ENCODE measurements at places on chromosomes 1 and 21.

- DNase-seq: peak; percentile 59
Observed at GRCh38 chr1:16009030-16009460, 5.0 kb downstream of the SRARP start.

DNA sequence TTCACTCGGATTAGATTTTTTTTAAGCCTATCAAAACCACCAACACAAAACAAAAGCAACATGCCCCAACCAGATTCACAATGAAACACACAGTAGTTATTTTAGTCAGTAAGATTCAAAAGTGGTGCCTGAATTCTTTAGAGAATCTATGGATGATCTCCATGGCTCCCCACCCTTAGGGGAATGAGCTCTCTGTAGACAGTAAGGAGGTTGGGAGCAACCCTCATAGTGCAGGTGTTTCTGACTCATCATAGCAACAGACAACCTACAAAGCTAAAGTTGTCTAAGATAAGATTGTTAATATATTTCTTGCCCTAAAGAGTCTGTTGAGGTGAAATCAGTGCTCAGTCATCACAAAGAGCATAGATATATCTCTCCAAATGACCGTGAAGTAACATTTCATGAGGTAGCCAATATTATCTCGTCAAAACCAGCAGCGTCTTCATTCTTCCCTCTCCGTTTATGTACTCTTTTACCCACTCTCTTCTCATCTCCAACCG lies 78.3 kb downstream of the ADAMTS1 start:
- DNase-seq: no peak

- no peak for DNase-seq
Observed at GRCh38 chr1:162910161-162910560, 49.2 kb upstream of the CCDC190 start.

GRCh38 chr1:150836129-150836773 lies 28.2 kb upstream of the CTSK start:
- no peak for DNase-seq

GRCh38 chr1:210377731-210378333 lies 49.1 kb downstream of the HHAT start:
- DNase-seq: no peak

DNA sequence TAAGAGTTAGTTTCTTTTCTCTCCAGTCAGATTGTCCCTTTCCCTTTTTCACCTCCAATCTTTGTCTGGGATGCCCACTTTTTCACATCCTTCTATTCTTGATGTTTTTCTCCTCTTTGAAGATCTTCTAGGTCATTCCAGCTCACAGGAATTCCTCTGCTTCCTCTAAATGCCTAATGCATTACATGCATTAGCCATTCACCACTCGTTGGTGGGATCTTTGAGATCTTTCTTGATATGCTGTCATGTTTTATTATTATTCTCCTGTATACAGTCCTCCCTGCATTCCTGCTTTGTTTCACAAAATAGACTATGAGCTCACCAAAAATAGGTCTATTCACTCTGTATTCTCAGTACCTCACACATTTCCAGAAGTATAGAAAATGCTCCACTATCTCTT lies 129.0 kb downstream of the LYPLAL1 start:
- no peak for DNase-seq

DNA sequence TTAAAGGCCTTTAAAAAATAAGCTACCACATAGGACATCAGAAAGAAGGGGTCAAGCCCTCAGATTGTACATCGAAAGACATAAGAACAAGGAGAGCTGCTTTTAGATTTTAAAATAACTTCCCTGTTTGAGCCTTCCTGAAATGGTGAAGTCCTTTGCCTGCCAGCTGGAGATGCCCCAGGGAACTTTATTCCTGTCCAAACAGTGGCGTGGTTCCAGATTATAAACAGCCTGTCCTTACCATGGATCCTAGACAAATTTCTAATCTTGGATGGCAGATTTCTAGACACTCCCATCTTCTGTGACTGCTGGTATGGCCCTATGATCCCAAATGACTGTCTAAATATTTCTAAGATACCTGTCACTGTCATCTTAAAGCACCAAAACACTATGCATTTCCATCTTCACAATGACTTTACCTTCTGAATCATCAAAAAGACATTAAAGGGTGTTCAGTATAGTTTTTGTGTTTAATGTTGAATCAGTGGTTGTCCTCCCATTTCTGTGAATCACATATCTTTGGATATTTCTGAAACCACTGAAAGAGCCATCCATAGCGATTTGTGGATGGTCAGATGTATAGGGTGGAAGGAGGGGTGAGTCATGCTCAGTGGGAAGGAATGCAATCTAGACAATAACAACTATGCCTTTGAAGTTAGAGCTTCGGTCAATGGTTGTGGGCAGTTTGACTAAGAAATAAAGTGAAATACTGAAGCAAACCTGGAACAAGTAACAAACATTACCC lies 23.2 kb downstream of the ILDR2 start:
- DNase-seq: no peak

All from large intestine (tissue), 12 donors.